Spinal cord (tissue), 10 donors: ENCODE measurements at places on chromosomes 2 and 18. TPM values are rescaled to one million over a fixed set of nuclear protein-coding genes. Genes with fewer than 3 reads are reported as not detected.

GRCh38 chr18:43093646-43094045 lies 21.8 kb downstream of the RIT2 start:
- no peaks in the 10 kb centered on the region for H3K4me1 ChIP-seq
- no peak overlapping the region for H3K4me3 ChIP-seq
- H3K36me3 ChIP-seq = no peaks in the 10 kb centered on the region
- DNase-seq = no peak

DNA sequence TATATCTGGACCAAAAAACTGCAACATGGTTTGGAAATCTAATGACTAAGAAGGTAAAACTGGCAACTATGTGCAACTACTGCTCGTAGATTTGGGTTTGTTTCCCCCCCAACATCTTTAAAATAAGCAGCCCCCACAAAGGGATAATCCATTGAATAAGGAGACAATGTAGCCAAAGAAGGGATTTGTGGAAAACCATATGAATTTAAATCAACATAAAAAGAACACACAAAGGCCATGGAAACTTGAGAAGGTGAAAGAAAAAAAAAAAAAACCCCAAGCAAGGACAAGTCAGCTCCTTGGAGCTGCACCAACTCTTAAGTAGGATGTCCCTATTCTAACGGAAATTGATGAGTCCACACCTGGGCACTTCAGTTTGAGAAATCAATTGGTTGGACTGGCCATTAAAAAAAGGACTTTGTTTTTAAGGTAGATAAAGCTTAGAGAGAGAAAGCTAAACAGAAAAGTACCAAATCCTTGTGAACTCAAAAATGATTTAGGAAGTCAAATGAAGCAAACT lies 53.7 kb upstream of the ST8SIA5 start:
- no peaks in the 10 kb centered on the region for H3K36me3 ChIP-seq
- H3K4me1 ChIP-seq = no peaks in the 10 kb centered on the region
- H3K4me3 ChIP-seq = no peak overlapping the region
- H3K27me3 ChIP-seq = no peaks in the 10 kb centered on the region
- no peak for DNase-seq
- H3K27ac ChIP-seq = no peak overlapping the region

DNA sequence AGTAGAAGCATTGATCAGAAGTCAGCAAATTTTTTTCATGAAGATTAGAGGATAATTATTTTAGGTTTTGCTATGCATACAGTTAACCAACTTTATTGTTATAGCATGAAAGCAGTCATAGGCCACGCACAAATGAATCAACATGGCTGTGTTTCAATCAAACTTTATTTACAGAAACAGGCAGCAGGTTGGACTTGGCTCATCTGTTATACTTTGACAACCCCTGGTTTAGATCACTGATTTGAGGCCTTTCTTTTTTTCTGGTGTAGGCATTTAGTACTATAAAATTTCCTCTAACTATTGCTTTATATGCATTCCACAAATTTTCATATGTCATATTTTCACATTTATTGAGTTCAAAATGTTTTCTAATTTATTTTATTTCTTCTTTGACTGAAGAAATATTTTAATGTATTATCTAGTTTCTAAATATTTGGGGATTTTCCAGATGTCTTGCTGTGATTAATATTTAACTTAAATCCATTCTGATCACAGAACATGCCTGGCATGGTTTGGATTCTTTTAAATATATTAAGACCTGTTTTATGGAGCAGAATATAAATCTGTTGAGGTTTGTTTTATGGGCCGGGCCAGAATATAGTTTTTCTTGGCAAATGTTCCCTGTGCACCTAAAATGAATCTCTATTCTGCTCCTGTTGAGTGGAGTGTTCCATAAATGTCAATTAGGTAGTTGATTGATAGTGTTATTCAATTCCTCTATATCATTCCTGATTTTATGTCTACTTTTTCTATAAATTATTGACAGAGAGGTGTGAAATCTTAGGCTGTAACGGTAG lies 116.3 kb upstream of the KLHL29 start:
- H3K27me3 ChIP-seq = no peaks in the 10 kb centered on the region
- no peak overlapping the region for H3K4me3 ChIP-seq
- H3K27ac ChIP-seq = no peak overlapping the region
- no peaks in the 10 kb centered on the region for H3K4me1 ChIP-seq
- no peak for DNase-seq

DNA sequence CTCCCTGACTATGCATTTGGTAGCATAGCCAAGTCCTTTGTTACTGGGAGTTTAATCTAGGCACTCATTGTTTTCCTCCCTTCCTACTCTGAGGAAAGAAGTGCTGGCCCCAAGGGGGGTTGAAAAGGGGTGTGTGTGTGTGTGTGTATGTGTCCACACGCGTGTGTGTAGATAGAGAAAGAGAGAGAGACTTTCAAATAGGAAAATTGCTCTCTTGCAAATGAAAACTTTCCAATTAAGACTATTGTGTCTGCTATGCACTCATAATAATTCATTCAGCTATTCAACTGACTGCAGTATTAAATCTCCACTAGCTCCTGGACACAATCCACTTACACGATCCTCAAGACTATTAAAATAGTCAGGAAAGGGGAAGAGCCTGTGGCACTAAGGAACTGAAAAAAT lies 92.9 kb upstream of the CSRNP3 start:
- no peaks in the 10 kb centered on the region for H3K4me1 ChIP-seq
- DNase-seq = peak; percentile 23
- no peaks in the 10 kb centered on the region for H3K36me3 ChIP-seq
- no peaks in the 10 kb centered on the region for H3K27me3 ChIP-seq

GRCh38 chr2:211093743-211094303 lies 537.4 kb downstream of the CPS1 start:
- H3K27me3 ChIP-seq = no peaks in the 10 kb centered on the region
- H3K4me1 ChIP-seq = no peaks in the 10 kb centered on the region
- no peak for DNase-seq
- no peaks in the 10 kb centered on the region for H3K36me3 ChIP-seq
- no peak overlapping the region for H3K27ac ChIP-seq

DNA sequence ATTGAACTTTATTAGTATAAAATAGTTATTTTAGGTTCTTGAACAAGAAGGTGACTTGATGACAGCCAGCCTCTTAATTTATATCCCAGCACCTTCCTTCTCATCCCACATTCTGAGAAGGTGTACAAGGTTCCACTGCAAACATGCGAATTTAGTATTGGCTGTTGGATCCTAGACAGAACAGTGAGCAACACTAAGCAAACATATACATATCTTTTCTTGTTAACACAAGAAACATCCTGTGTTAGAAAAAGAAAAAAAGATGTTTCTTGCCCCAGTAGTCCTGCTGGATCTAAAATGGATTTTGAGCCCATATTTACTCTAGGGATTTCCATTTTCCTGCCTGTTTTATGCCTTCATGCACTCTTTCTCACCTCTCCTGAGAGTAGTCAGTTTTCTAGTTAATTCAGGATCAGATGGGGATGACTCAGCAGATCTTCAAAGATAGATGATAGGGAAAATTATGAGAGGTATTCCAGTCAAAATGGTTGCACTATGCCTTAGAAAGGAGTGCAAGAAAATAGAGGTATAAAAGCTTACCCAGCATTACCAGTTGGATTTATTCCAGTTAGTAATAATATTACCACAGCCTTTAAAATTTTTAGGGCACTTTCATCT lies 336.5 kb downstream of the MEIS1 start:
- no peak overlapping the region for H3K4me3 ChIP-seq
- H3K36me3 ChIP-seq = no peaks in the 10 kb centered on the region
- H3K27me3 ChIP-seq = no peaks in the 10 kb centered on the region
- H3K27ac ChIP-seq = no peak overlapping the region
- no peaks in the 10 kb centered on the region for H3K4me1 ChIP-seq

DNA sequence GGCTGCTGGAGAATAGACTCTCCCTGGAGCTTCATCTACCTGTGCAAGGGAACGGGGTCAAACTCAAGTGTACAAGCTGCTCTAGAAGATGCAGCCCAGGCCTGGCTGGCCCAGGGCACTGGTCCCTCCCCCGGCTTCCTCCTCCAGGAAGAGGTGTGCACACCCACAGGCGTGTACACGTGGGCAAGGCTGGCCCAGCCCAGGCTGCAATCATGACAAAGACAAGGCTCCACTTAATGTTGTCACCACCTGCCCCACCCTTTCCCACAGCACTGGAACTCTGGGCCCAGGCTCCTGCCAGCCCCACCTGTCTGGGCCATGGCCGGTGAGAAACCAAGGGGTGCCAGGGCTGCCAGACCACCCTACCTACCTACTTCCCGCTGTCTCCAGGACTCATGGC lies 29.6 kb upstream of the ALPP start:
- no peak overlapping the region for H3K4me3 ChIP-seq
- H3K36me3 ChIP-seq = no peaks in the 10 kb centered on the region
- no peak overlapping the region for H3K27ac ChIP-seq
- no peak for DNase-seq
- H3K27me3 ChIP-seq = peaks cover 42% of the 10 kb centered on the region

- H3K4me3 ChIP-seq = no peak overlapping the region
- DNase-seq = peak; percentile 35
- H3K27me3 ChIP-seq = no peaks in the 10 kb centered on the region
- peaks cover 3% of the 10 kb centered on the region for H3K36me3 ChIP-seq
- no peak overlapping the region for H3K27ac ChIP-seq
- H3K4me1 ChIP-seq = peaks cover 2% of the 10 kb centered on the region
Observed at GRCh38 chr2:36562973-36563532, 34.9 kb downstream of the FEZ2 start.

- no peaks in the 10 kb centered on the region for H3K36me3 ChIP-seq
- DNase-seq = no peak
- H3K4me1 ChIP-seq = peaks cover 15% of the 10 kb centered on the region
- H3K27me3 ChIP-seq = no peaks in the 10 kb centered on the region
- H3K27ac ChIP-seq = peak overlapping the region; percentile 30
Observed at GRCh38 chr18:75070625-75071483, 138.1 kb downstream of the PTGR3 start.

DNA sequence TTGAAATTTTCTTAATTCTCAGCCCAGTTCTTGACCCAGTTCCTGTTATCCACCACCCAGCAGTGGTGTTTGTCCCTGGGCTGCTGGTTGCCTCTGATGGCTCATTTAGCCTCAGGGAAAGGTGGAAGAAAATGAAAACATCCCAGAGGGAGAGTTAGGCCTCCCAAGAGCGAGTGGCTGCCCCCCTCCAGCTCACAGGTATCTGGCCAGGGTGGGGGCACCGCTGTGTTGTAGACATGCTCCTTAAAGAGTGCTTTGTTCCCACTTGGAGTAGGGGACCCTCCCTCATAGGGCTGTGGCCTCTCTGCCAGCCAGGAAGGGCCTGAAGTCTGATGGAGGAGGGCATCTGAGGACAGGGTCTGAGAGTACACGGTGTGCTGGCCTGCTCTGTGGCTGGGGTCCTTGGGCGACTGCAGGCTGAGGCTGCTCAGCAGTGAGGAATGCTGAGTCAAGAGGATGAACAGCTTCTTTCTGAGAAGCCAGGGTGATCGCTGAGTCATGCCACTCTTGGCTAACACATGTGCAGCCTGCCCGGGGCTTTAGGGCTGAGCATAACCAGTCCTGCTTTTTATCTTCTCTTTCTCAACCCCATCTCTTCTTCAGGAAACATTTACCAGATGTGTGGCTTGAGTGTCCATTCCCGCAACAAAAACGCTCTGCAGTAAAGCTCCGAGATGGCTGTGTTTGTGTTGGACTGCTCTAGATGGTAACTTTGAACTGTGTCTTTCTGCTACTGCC lies 72.3 kb downstream of the IL1R2 start:
- H3K4me1 ChIP-seq = peaks cover 22% of the 10 kb centered on the region
- H3K36me3 ChIP-seq = no peaks in the 10 kb centered on the region
- no peak for DNase-seq
- peaks cover 3% of the 10 kb centered on the region for H3K27me3 ChIP-seq
- H3K4me3 ChIP-seq = no peak overlapping the region
- peak overlapping the region; percentile 29 for H3K27ac ChIP-seq

The C1QL2 gene
- 0.20 TPM for total RNA-seq

The RGPD3 gene
- total RNA-seq = 0.50 TPM

The CNTNAP5 gene
- 63.2 TPM for total RNA-seq

DNA sequence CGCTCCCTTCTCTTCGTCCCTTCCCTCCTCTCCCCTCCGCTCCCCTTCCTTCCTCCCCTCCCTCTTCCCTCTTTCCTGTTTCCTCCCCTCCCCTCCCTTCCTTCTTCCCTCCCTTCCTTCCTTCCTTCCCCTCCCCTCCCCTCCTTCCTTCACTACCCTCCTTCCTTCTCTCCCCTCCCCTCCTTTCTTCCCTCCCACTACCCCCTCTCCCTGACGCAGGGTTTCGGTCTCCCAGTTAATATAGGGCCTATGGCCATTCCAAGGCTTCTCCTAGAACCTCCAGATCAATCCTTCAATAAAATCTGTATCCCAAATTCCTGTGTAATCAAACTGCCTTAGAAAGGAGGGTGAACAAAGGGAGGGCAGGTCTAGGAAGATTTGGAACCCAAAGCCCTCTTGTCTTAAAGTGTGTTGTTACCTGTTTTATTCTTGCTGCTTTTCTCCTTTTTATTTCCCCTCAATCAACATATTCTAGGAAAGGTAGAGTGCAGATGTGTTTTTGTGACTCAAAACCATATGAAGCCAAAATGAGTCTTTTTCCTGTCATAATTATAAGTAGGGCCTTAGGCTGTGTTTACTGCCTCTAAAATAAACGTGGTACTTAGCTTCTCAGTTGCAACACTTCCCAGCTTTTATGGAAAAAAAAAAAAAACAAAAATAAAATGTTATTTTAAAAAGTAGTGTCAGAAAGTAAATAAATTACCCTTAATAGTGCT lies 53.7 kb downstream of the GPD2 start:
- H3K27me3 ChIP-seq = no peaks in the 10 kb centered on the region
- no peaks in the 10 kb centered on the region for H3K4me1 ChIP-seq
- H3K27ac ChIP-seq = no peak overlapping the region
- no peaks in the 10 kb centered on the region for H3K36me3 ChIP-seq

DNA sequence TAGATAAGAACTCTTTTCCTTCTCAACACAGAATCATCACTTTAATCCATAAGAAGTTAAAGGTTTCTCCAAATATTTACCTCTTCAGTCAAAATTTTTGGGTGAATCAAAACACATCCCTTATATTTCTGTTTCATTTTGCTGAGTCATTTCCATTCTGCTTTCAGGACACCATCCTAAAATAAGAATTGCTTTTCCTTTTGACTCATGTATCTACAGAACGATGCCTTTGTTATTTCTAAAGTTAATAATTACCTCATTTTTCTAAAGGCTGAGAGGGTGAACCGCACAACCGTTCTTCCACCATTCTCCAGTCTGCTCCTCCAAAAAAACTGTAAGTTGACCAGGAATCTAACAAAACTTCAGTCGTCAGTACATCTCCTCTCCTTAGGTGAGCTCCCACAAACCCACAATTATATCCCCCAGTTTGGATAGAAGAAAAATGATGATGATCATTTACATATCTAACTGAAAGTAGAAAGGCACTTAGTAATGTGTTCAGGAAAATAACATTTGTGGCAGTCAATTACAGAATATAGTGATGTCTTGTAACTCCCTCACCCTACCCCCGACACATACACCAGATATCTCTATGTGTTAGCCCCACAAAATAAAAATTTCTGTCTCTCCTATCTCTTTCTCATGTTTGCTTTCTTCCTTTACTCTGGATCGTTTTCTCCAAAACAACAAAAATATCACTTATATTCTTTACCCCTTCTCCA lies 162.5 kb downstream of the RAD51AP2 start:
- no peaks in the 10 kb centered on the region for H3K27me3 ChIP-seq
- DNase-seq = no peak
- H3K27ac ChIP-seq = no peak overlapping the region
- no peaks in the 10 kb centered on the region for H3K4me1 ChIP-seq
- H3K4me3 ChIP-seq = no peak overlapping the region

- no peaks in the 10 kb centered on the region for H3K36me3 ChIP-seq
- no peak overlapping the region for H3K27ac ChIP-seq
- no peaks in the 10 kb centered on the region for H3K27me3 ChIP-seq
- DNase-seq = no peak
Observed at GRCh38 chr2:197296835-197297234, 13.7 kb downstream of the ANKRD44 start.

- H3K27ac ChIP-seq = peak within 1 kb of the TSS; percentile 83
- H3K4me3 ChIP-seq = peak within 1 kb of the TSS; percentile 59
- DNase-seq = peak; percentile 30
- peaks cover 17% of the 10 kb centered on the region for H3K36me3 ChIP-seq
- H3K27me3 ChIP-seq = no peaks in the 10 kb centered on the region
Observed at GRCh38 chr2:42568401-42569115, at the start of gene MTA3. Gene MTA3 (plus strand): TSS chr2:42568632. CDS start chr2:42568746, 114 bp downstream.

The ROCK2 gene
- total RNA-seq = 47.2 TPM

The RUFY4 gene
- 0.10 TPM for total RNA-seq
